Articular chondrocyte of knee joint (primary cell): ENCODE measurements at places on chromosomes 16 and 17. TPM values are rescaled to one million over a fixed set of nuclear protein-coding genes. Genes with fewer than 3 reads are reported as not detected.

The CLEC18A gene
- 0.65 and 0.86 TPM in 2 replicates for total RNA-seq

The PSMB10 gene
- total RNA-seq, result 33.1 and 37.9 TPM in 2 replicates

The NR1D1 gene
- 4.0 and 4.8 TPM in 2 replicates for total RNA-seq

The SOX9 gene
- total RNA-seq, result 12.6 and 14.1 TPM in 2 replicates

The CACNG4 gene
- not detected in 2 replicates for total RNA-seq

The CMTM2 gene
- total RNA-seq, result not detected in 2 replicates

The NPIPB8 gene
- total RNA-seq, result under 0.01 TPM in 1 of 2 replicates, not detected in the other

The MT1M gene
- total RNA-seq, result 3.1 and 6.3 TPM in 2 replicates

The SLC9A5 gene
- 0.86 and 1.0 TPM in 2 replicates for total RNA-seq

The KCNJ16 gene
- total RNA-seq, result not detected in 2 replicates

The PAQR4 gene
- 3.5 and 4.8 TPM in 2 replicates for total RNA-seq

The CA4 gene
- not detected in 2 replicates for total RNA-seq

The FOXF1 gene
- under 0.01 and 0.13 TPM in 2 replicates for total RNA-seq

The SNX20 gene
- total RNA-seq, result not detected in 2 replicates
